ENCODE measurements at places on chromosomes 13 and 19.

DNA sequence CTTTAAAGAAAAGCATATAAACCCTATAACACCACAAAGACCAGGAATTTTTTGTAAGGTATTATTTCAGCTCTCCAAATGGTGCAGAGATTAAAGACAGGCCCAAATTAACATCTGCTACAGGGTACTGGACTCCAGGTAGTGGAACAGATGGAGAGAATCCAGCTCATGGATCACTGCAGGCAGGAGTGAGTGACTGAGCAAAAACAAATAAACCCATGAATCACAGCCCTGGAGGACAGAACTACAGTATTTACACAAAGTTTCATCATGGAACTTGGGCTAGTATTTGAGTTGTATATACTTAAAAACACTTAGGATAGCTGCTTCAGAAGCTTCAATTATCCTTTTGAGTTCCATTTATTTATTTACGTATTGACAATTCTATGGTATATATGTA, 132.8 kb upstream of the SPRY2 start:
- peak; percentile 8 for DNase-seq

DNA sequence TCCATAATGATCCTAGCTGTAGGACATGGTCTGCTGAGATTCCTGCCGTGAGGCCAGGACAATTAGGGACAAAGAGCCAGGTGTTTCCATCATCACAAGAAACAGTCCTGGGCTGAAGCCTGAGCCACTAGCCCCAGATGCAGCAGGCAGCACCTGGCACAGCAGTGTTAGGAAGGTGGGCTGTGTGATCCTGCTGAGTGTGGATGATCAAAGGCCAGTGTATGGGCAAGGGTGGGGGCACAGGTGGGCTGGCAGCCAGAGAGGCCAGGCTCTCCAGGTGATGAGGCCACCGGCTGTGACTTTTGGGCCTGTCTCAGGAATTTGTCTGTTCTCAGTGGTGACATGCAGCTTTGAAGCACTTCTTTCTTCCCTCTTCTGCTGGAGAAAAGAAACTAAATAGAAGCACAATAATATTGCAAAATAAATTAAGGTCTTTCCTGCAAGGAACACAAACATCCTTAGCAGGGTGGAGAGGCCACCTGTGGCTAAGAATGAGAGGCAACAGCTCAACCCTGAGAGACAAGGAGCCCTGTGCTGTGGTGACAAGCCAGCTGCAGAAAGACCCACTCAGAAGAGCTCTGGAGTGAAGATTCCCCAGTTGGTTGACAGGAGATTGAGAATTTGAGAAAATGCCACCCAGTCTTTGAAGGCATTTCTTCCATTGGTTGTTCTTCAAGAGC, 127.6 kb downstream of the KATNAL1 start:
- DNase-seq = no peak

- DNase-seq = no peak
These were observed 29.4 kb upstream of the OLFM4 start for GRCh38 chr13:52999093-52999696.

DNA sequence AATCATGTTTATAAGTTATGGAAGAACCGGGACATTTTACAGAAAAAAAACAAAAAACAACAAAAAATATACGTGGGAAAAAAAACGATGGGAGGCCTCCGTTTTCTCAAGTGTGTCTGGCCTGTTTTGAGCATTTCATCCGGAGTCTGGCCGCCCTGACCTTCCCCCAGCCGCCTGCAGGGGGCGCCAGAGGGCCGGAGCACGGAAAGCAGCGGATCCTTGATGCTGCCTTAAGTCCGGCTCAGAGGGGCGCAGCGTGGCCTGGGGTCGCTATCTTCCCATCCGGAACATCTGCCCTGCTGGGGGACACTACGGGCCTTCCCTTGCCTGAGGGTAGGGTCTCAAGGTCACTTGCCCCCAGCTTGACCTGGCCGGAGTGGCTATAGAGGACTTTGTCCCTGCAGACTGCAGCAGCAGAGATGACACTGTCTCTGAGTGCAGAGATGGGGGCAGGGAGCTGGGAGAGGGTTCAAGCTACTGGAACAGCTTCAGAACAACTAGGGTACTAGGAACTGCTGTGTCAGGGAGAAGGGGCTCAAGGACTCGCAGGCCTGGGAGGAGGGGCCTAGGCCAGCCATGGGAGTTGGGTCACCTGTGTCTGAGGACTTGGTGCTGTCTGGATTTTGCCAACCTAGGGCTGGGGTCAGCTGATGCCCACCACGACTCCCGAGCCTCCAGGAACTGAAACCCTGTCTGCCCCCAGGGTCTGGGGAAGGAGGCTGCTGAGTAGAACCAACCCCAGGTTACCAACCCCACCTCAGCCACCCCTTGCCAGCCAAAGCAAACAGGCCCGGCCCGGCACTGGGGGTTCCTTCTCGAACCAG, 1.8 kb upstream of the APOE start:
- DNase-seq = peak; percentile 58

- DNase-seq = no peak
These were observed 21.4 kb upstream of the LILRA2 start for GRCh38 chr19:54551950-54552912.

- peak; percentile 38 for DNase-seq
These were observed at the start of gene DACH1 for GRCh38 chr13:71867131-71867814. Gene DACH1, minus strand, starts transcription at chr13:71867204.

- DNase-seq = no peak
These were observed 85.4 kb upstream of the TM9SF2 start for GRCh38 chr13:99415851-99416331.

GRCh38 chr19:14112809-14113385, 4.7 kb downstream of the PRKACA start:
- DNase-seq = no peak

GRCh38 chr13:36143738-36144137, 12.6 kb upstream of the DCLK1 start:
- no peak for DNase-seq

- DNase-seq = no peak
These were observed 13.4 kb downstream of the UHRF1 start for GRCh38 chr19:4922530-4923275.

GRCh38 chr19:33703438-33703750, 81.6 kb downstream of the CHST8 start:
- no peak for DNase-seq

DNA sequence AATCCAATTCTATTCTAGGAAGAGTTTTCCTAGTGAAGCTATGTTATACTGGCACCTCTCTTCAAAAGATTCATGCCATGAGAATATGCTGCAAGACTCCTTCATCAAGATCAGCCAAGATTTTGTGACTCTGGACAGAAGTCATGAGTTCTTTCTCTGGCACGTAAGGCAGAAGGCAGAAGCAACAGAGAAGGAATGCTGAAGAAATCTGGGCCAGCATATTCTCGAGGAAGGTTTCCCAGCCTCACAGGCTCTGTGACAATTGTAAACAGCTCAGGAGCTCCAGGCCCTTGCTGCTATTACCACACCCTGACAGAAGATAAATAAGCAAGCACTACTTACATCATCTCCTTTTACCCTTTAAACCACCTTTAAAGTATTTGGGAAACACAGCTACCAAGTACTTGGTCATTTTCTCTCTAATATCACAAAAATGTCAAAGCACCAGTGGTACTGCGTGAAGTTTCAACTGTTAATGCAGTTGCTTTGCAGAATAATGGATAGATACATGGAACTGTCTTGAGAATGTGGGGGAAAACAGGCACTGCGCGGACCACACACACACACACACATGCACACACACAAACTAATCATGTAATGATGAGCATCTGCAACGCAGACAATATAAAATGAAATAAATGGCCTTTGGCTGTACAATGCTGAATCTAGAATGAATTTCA, 55.4 kb downstream of the INTS6 start:
- DNase-seq = peak; percentile 42

DNA sequence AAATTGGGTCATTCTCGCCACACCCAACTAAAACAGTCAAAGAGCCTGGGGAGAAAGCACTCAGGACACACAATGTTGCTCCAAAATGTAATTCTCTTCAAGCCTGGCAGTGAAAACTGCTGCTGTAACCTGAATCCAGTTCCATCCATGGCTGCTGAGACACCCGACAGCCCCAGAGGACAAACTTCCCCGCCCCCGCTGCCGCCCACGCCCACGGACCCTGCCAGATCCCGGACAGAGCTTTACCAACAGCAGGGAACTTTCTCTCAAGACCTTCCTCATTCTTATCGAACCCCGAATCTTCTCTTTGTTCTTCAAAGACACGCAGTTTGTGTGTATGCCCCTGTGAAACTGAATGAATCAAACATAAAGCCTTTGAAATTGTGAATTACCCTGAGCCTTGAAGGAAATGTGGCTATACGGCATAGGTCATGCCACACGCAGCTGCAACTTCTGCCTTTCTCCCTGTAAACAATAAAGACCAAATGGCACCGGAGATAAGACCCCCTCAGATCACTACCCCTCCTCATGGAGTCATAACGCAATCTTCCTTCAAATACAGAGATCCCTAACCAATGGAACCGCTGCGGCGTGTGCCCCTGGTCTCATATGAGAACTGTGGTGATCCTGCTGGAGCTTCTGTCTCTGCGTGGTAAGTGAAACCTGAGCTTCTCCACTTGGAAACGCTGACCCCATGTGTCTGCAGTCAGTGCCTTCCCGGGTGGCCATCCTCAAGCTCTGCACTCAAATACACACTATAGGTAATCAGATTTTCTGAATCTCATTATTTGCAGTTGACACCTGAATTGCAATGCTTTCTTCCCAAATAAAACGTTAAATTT, 4.8 kb upstream of the LAMP1 start:
- peak; percentile 25 for DNase-seq

DNA sequence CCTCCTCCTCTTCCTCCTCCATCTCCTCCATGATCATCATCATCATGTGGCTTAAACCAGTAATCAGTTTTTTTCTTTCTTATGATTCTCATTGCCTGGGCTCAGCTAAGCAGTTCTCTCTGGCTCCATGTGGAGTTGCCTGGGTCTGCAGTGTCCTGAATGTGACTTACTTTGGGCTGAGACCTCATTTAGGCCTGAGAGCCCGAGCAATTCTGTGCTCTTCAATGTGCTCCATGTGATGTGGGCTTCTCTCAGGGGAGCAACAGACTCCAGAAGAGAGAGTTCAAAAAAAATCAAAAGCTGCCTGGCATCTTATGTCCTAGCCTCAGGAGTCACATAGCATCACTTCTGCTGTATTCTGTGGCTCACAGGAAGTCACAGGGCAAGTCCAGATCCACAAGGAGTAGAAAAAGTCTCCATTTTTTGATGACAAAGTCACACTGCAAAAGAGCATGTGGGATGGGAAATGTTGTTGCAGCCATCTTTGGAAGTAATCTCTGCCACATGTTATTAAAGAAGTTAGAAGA, 128.7 kb downstream of the MAB21L1 start:
- no peak for DNase-seq

DNA sequence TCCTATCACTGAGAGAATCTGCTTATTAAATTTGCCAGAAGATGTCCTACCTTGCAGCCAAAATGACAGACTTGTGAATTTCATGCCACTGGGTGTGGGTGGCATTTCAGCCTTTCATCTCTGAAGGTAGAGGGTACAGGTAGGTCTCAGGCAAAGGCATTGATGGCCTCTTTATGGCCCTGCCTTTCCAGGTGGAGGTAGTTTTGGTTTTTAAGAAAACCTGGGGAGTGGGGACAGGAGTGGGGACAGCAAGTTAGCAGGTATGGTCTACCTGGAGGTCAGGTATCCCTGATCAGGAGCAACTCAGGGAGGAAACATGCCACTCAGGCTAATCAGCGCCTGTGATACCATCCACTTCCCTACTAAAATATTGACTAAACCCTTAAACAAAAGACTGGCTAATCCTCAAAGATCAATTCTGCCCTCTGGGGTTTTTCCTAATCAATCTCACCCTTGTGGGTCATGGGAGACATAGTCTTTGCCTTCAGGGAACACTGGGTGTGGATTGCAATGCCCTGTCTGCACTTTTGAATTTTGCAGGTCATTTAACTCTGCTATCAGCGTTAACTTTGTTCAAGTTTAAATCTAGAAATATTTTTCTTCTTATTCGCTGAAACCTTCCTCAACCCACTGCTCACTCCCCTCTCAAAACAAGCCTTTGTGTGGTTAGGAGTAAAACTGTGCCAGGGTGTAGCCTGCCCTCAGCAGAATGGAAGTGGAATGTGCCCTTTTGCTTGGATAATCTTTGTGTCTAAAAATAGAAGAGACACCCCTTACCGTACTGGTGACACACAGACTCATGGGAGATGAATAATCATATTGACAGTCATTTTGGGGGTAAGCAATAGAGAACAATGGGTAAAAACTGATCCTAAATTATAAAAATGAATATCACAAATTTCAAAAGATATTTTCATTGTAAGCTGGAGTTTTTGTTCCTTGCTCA, 233.7 kb downstream of the COG6 start:
- DNase-seq = peak; percentile 25

- no peak for DNase-seq
These were observed 194.5 kb upstream of the RNF113B start for GRCh38 chr13:98371516-98372023.

DNA sequence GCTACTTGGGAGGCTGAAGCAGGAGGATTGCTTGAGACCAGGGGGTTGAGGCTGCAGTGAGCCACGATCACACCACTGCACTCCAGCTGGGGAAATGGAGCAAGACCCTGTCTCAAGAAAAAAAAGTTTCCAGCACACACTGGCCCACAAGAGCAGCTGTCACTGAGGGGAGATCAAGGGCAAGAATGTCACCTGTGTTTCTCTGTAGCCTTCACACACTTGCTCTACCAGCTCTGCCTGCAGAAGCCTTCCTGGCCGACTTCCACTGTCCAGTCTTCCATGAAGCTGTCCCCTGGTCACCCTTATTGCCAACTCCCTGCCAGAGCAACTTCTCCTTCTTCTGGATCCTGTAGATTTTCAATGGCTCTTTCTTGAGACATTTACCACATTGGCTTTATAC, 158.0 kb downstream of the KCTD15 start:
- DNase-seq = no peak

GRCh38 chr13:108682714-108683113, 53.3 kb downstream of the MYO16 start:
- no peak for DNase-seq

DNA sequence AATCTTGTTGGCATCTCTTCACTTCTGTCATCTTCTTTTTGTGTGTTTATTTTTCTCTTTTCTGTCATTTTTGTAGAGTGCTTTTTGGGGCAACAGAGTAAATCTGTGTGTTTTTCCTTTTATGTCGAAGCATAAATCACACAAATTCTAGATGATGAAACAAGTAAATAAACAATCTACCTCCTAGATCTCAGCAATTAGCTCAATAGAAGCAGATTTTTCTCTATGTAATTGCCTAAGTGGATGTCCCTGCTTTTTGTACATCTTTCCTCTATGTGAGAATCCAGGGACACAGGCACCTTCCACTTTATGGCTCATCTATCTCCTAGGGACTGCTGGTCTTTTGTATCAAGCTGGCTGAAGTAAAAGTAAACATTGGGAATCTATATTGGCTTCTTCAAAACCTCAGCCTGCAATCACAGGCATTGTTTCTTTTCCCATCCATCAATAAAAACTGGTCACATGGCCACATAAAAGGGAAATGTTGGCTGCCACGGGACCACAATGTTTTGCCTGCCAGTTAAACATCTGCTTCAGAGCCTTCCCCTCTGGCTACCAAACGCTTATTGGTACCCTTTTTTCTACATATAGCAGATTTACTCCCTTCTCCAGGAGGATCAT, 323.8 kb downstream of the LMO7 start:
- DNase-seq = no peak

DNA sequence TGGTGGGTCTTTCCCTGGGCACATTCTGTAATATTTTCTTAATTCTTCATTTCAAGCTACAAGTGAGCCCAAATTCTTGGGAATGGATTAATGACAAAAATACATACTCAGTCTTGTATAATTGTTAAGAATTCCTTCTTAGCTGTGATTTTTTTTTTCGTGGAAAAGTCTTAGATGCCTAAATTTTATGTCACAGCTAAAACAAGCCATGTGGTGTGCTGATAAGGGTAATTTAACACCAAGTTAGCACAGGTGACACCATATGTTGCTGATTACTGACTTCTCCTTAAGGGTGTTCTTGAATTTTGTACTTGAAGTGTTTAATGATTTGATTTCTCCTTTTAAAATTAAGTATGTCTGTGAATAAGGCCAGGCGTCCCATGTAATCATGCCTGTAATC, 29.3 kb downstream of the WDFY2 start:
- DNase-seq = no peak
